Keratinocyte (primary cell): ENCODE measurements at places on chromosomes 7 and 10.

- no peaks in the 10 kb centered on the region for H3K4me1 ChIP-seq
- H3K36me3 ChIP-seq: no peaks in the 10 kb centered on the region
- no peak overlapping the region for H3K4me3 ChIP-seq
- no peak overlapping the region for H3K27ac ChIP-seq
- DNase-seq: no peak
These were observed 128.4 kb downstream of the DNAJB6 start for GRCh38 chr7:157464971-157465886.

- no peaks in the 10 kb centered on the region for H3K27me3 ChIP-seq
- DNase-seq: no peak
These were observed 131.2 kb downstream of the HDAC9 start for GRCh38 chr7:18626717-18627116.

GRCh38 chr10:61978965-61979364 is 77.5 kb downstream of the ARID5B start:
- H3K4me1 ChIP-seq: peaks cover 15% of the 10 kb centered on the region
- no peak overlapping the region for H3K4me3 ChIP-seq
- H3K27me3 ChIP-seq: no peaks in the 10 kb centered on the region
- no peak for DNase-seq

DNA sequence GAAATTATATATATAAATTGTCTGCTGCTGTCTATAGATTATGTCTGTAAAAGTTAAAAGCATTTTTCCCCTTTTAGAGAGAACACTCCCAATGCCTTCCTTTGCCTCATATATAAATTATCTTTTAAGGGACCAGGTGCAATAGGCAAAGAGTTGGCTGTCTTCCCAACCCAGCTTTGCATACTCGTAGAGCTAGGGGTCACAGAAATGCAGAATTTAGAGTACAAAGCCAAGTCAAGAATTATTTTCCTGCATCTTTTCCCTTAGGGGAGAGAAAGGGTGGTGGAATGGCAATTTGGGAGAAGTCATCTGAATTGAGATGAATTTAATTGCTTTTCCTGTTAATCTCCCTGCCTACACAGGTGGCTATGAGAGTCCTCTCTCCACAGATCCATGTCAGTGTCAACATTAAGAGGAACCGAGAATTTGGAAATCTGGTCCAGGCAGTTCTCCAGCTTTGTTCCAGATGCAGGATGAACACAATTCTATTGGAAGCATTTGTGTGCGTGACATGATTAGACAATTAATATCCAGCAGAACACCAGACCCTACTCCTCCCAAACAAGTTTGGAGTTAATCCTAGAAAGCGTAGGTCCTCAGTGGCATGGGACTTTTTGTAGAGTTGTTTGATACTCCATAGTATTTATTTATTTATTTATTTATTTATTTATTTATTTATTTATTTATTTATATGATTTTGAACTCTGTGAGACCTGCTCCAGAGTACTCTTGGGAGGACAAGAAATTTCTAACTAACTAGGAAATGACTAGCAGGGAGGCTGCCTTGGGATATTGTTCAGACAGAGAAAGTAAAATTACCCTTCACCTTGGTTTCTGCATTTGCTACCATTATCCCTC is 80.3 kb upstream of the SKAP2 start:
- no peak overlapping the region for H3K4me3 ChIP-seq
- H3K36me3 ChIP-seq: no peaks in the 10 kb centered on the region
- H3K27ac ChIP-seq: no peak overlapping the region

DNA sequence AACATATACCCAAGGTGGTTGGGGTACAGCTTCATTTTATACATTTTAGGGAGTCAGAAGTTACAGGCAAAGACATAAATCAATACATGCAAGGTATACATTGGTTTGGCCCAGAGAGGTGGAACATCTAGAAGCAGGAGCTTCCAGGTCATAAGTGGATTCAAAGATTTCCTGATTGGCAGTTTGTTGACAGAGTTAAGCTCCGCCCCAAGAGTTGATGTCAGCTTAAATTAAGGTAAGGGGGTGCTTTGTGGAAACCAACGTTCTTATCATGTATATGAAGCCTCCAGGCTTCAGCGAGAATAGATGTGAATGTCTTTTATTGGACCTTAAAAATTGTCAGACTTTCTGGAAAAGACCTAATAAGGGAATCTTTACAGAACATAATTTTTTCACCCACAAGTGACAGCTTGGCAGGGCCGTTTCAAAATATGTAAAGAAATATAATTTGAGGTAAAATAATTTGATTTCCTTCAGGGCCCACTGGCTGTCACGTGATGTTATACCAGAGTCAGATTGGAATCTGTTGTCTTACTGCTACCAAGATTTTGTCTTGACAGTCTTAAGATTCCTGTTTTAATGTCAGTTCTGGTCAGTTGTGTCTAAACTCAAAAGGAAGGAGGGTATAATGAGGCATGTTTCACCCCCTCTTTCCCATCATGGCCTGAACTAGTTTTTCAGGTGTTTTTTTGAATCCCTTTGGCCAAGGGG is 6.3 kb upstream of the PANK1 start:
- no peaks in the 10 kb centered on the region for H3K36me3 ChIP-seq
- H3K4me3 ChIP-seq: no peak overlapping the region
- no peak overlapping the region for H3K27ac ChIP-seq

- H3K27ac ChIP-seq: peak overlapping the region; percentile 74
- peaks cover 29% of the 10 kb centered on the region for H3K4me1 ChIP-seq
- H3K36me3 ChIP-seq: no peaks in the 10 kb centered on the region
These were observed 50.1 kb upstream of the LMTK2 start for GRCh38 chr7:98056580-98056979.

- DNase-seq: no peak
- peaks cover 7% of the 10 kb centered on the region for H3K27me3 ChIP-seq
- H3K27ac ChIP-seq: no peak overlapping the region
- no peaks in the 10 kb centered on the region for H3K36me3 ChIP-seq
- H3K4me1 ChIP-seq: no peaks in the 10 kb centered on the region
- H3K4me3 ChIP-seq: no peak overlapping the region
These were observed 70.3 kb downstream of the MYL10 start for GRCh38 chr7:101558742-101559325.

- no peaks in the 10 kb centered on the region for H3K36me3 ChIP-seq
- H3K27ac ChIP-seq: no peak overlapping the region
- H3K4me1 ChIP-seq: no peaks in the 10 kb centered on the region
- H3K4me3 ChIP-seq: no peak overlapping the region
These were observed 477.2 kb downstream of the DNAJB6 start for GRCh38 chr7:157813741-157814661.

DNA sequence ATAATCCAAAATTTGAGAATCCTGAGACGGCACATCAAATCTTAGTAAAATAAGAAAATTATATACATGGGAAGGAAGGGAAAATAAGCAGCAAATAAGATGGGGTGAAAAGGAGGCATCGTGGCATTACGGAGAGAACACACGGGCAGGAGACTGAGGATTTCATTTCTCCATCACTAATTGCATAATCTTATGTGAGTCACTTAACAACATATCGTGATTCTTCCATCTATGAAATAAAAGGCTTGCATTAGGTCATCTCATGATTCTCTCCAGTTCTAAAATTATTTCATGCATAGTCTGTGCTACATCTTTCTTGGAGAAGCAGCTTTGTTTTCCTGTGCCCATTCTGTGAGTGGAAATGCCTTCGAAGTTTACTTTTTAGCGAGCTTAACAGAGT is 288.7 kb downstream of the LRMDA start:
- H3K4me3 ChIP-seq: no peak overlapping the region
- no peak overlapping the region for H3K27ac ChIP-seq
- no peaks in the 10 kb centered on the region for H3K27me3 ChIP-seq
- no peaks in the 10 kb centered on the region for H3K36me3 ChIP-seq
- no peak for DNase-seq
- no peaks in the 10 kb centered on the region for H3K4me1 ChIP-seq

- H3K27ac ChIP-seq: no peak overlapping the region
- H3K4me1 ChIP-seq: peaks cover 25% of the 10 kb centered on the region
- no peak for DNase-seq
- H3K36me3 ChIP-seq: no peaks in the 10 kb centered on the region
- H3K27me3 ChIP-seq: no peaks in the 10 kb centered on the region
These were observed 65.8 kb downstream of the KLF6 start for GRCh38 chr10:3719024-3719843.

- no peaks in the 10 kb centered on the region for H3K27me3 ChIP-seq
- no peak for DNase-seq
- H3K27ac ChIP-seq: no peak overlapping the region
- no peaks in the 10 kb centered on the region for H3K36me3 ChIP-seq
These were observed 104.6 kb upstream of the DNAJB12 start for GRCh38 chr10:72459301-72459700.

DNA sequence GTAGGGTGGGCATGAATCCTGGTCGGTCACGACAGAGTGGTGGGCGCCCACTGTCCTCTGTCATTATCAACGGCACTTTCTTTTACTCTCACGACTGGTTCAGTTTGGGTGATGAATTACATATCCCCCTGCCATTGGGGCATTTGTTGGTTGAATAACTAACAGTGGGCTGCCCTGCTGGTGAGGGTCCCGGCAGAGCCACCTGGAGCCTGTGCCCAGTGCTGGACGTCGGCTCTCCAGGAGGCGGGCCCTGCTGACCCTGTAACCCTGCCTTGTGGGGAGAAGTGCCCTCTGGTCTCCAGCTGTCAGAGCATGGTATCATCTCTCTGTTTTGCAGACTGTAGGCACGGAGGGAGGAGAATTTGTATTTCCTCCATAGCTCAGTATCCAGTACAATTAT is 199.1 kb downstream of the GLRX3 start:
- no peaks in the 10 kb centered on the region for H3K4me1 ChIP-seq
- DNase-seq: no peak
- no peak overlapping the region for H3K27ac ChIP-seq
- H3K36me3 ChIP-seq: no peaks in the 10 kb centered on the region
- no peak overlapping the region for H3K4me3 ChIP-seq

GRCh38 chr7:46754140-46754720 is 827.7 kb downstream of the TNS3 start:
- no peaks in the 10 kb centered on the region for H3K36me3 ChIP-seq
- no peak overlapping the region for H3K4me3 ChIP-seq
- peaks cover 25% of the 10 kb centered on the region for H3K4me1 ChIP-seq
- H3K27me3 ChIP-seq: no peaks in the 10 kb centered on the region
- no peak for DNase-seq
